ENCODE measurements at places on chromosomes 6 and 20.

GRCh38 chr6:9437836-9438235 lies 977.0 kb downstream of the TFAP2A start:
- no peak for DNase-seq

DNA sequence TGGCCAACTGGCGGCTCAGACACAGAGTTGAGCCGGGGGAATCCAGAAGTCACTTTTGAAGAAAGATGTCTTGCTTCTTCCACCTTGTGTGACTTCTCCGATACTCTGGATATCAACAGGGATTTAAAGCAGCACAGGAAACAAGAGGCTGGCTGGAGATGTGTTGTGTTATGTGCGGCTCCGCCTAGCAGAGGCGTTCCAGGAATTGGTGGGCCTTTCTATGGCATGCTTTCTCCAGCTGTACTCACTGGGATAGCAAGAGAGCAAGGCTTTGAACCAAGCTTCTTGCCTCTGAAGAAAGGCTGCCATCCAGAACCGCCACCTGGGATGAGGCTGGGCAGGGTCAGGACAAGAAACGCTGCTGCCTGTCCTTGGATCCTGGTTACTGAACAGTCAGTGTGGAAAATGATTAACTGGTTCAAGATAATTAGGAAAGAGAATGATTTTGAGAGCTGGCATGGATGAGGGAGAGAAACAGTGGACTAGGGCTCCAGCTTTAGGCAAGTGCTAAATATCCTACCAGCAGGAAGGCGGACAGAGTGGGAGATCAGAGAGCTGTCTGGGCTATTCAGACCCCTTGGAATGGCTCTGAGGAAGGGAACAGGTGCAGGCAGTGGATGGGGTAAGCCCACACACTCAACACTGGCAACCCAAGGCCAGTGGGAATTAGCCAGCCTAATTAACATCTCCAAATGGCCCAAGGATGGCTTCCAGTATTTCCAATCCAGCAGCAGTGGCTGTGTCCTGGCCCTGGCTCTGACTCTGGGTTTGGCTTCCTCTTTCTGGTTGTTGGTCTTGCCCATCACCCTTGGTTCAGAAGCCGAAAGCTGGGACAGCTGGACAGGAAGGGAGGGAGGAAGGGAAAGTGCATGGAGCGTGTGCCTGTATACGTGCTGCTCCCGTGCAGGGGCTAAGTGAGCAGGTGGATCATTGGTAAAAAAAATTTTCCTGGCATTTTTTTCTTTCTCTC lies 31.9 kb downstream of the INSM1 start:
- no peak for DNase-seq

DNA sequence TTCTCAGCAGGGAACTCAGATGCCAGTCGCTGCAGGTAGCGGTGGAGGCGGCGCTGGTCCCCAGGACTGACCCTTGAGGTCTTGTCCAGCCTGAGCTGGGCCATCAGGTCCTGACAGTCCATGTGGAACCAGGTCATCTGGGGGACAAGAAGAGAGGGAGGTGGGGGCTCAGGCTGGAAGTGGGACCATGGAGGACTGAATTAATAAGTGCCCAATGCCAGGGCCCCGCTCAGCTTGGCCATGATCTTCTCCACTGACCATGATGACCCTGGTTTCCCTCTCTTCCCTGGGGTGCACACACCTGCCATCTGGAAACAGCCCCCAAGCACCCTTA lies 47.0 kb downstream of the KIAA1755 start:
- no peak for DNase-seq

GRCh38 chr20:37890643-37891042 lies 12.3 kb upstream of the VSTM2L start:
- DNase-seq: no peak

- no peak for DNase-seq
These were observed 4.4 kb downstream of the ZKSCAN3 start for GRCh38 chr6:28353981-28354676.
